H9 (cell line): ENCODE measurements at places on chromosomes 16 and 17. TPM values are rescaled to one million over a fixed set of nuclear protein-coding genes. Genes with fewer than 3 reads are reported as not detected.
A peak's percentile ranks its signal among the peaks of the same experiment; 100 is the strongest.

RAB11FIP4 gene
- 25.7 and 26.1 TPM in 2 replicates for total RNA-seq

DNA sequence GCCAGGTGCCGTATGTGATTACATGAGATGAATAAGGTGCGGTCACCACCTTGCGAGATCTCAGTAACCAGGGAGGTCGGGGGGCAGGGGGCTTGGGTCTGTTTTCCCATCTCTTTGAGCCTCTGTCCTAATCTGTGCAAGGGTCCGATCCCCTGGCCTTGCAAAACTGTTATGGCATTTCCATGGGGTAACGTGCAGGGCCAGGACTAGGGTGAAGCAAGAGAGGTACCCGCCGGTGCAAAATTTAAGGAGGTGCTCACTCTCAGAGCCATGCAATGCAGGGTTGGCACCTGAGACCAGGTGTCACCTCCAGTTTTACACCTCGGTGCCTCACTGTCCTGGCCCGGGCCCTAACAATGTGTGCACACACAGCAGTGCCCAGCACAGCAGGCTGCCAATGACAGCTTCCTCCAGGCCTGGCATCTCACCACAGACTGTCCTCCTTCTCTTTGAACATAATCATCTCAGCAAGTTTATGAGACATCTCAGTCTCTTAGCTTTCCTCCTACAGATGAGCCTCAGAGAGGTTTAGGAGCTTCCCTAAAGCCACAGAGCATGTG is 43.6 kb downstream of the C16orf95 start:
- H3K4me3 ChIP-seq: no peak overlapping the region
- H3K27me3 ChIP-seq: no peaks in the 10 kb centered on the region
- no peak overlapping the region for H3K27ac ChIP-seq

MARVELD3 gene
- total RNA-seq: 25.2 and 27.0 TPM in 2 replicates

DNA sequence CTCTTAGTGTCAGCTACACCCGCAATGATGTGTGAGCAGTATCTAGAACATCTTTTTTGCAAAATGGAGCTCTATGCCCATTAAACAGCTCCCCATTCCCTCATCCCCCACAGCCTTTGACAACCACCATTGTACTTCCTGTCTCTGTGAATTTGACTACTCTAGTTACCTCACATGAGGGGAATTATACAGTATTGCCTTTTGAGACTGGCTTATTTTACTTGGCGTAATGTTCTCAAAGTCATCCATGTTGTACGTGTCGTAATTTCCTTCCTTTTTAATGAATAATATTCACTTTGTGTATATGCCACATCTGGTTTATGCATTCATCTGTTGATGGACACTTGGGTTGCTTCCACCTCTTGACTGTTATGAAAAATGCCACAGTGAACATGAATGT is 23.2 kb upstream of the CCL22 start:
- H3K27ac ChIP-seq: no peak overlapping the region
- no peak overlapping the region for H3K4me3 ChIP-seq
- H3K27me3 ChIP-seq: no peaks in the 10 kb centered on the region
- no peak for DNase-seq

GRCh38 chr16:6204945-6205344 is 1107.3 kb upstream of the EEF2KMT start:
- no peak for DNase-seq
- no peak overlapping the region for H3K27ac ChIP-seq
- no peak overlapping the region for H3K4me3 ChIP-seq
- peaks cover 2% of the 10 kb centered on the region; the same call in 1 of the 2 replicates for H3K4me1 ChIP-seq
- H3K27me3 ChIP-seq: no peaks in the 10 kb centered on the region

- no peak overlapping the region for H3K4me3 ChIP-seq
- peaks cover 18% of the 10 kb centered on the region; the same call in 1 of the 2 replicates for H3K36me3 ChIP-seq
- no peak overlapping the region for H3K27ac ChIP-seq
Measured at GRCh38 chr16:55487048-55487803, 8.2 kb downstream of the MMP2 start.

DNA sequence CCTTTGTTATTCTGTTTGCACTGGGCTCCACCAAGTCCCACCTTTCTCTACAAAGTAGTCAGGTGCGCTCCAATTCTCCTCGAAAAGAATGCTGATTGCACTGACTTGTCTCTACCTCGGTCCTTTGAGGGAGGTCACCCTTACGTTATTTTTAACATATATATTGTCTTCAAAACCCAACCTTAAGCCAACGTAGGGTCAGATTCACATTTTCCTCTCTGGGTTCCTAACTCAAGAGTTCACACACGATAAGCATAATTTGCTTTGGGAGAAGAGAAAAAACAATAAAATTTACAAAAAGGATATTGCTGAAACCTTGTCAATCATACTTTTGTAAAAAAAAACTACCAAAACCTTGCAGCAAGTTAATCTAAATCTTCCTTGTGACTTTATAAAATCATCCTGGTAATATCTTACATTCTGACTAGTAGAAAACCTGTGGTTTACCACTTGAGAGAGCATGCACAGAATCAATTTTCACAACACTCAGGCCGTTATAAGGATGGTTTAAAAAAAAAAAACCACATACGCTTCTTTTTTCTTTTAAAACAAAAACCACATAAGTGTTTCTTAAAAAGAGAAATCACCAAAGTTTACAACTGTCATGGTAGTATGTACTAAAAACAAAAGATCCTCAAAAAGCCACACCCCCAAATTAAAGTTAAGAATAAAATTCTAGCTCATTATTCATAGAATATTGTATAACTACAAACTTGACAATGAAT is 72.2 kb upstream of the TRAP1 start:
- peaks cover 54% of the 10 kb centered on the region for H3K36me3 ChIP-seq
- H3K27me3 ChIP-seq: no peaks in the 10 kb centered on the region
- no peaks in the 10 kb centered on the region for H3K4me1 ChIP-seq

DNA sequence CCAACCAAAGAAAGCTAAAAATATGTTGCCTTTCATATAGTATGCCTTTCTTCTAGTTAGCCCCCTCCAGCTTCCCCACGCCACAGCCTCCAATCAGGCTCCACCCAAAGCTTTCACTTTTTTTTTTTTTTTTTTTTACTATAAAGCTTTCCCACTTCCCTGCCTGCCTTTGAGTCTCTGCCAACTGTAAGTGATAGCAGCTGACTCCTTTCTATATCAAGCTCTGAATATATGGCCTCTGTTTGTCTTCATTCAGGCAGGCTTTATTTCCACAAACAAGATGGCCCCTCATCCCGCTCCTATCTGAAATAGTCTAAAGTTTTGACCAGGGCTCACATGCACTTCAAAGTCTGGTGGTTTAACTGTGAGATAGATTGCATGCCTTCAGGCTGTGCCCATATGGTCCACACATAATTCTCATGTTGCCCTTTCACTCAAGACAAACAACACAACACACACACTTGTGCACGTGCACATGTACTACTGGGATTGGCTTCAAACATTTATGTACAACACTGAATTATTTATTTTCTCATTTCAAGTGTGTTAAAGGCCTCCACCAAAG is 39.8 kb upstream of the DYNLRB2 start:
- H3K27me3 ChIP-seq: no peaks in the 10 kb centered on the region
- no peak for DNase-seq
- no peaks in the 10 kb centered on the region for H3K36me3 ChIP-seq
- no peak overlapping the region for H3K4me3 ChIP-seq

DNA sequence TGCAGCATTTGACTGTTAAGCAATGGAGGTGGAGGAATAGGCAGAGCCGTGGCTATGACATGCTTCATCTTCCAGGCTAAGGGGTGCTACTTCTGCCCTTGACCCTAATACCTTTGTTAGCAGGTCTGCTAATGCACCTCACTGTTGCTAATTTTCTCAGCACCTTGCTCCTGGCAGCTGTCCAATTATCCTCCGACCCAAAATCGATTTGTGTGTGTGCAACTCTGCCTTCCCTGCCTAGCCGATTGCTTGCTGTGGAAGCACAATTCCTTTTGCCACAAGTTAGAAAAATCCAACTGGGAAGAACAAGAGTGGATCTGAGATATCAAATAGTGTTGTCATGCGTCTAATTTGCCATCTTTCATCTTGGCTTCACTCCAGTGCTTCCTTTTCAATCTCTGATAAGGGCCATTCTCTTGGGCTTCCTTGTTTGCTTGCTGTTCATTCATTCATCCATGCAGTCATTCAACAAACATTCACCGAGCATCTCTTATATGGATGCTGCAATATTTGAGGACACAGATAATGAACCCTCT is 422.8 kb downstream of the RBFOX1 start:
- no peak for DNase-seq
- no peaks in the 10 kb centered on the region for H3K27me3 ChIP-seq
- no peak overlapping the region for H3K27ac ChIP-seq
- no peaks in the 10 kb centered on the region; the same call in 2 of the 3 replicates for H3K36me3 ChIP-seq

DNA sequence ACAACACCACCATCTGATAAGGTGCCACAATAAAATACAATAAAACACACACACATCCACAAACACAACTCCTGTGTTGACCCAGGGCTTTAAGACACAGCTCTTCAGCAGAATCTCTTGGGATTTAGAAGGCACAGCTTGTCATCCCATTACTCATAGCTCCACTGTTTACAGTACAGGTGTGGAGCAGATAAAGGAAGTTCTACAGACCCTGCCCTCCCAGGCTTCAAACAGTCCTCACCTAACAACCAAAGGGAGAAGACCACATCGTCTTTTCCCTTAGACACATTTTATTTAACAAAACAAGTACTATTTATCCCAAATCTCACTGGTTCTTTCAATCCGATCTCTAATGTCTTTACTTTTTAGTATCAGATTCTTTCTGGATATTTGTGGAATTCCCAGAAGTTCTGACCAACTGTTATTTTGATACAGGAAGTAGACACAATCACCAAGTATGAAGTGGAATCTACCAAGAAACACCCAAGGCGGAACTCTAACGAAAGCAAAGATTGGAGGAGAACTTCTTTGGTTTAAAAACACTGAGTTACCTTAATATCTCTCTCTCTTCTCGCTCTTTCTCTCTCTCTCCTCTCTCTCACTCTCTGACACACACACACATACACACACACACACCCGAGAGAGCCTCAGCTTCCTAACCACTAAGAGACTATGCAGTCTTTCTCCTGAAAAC is 46.1 kb downstream of the CYTH1 start:
- DNase-seq: no peak
- no peaks in the 10 kb centered on the region for H3K4me1 ChIP-seq
- no peaks in the 10 kb centered on the region for H3K36me3 ChIP-seq
- H3K4me3 ChIP-seq: no peak overlapping the region
- no peaks in the 10 kb centered on the region for H3K27me3 ChIP-seq

GRCh38 chr17:82121660-82122629 is 23.9 kb upstream of the FASN start:
- no peak for DNase-seq
- H3K4me3 ChIP-seq: no peak overlapping the region
- no peaks in the 10 kb centered on the region for H3K36me3 ChIP-seq
- no peak overlapping the region for H3K27ac ChIP-seq
- H3K27me3 ChIP-seq: no peaks in the 10 kb centered on the region

DNA sequence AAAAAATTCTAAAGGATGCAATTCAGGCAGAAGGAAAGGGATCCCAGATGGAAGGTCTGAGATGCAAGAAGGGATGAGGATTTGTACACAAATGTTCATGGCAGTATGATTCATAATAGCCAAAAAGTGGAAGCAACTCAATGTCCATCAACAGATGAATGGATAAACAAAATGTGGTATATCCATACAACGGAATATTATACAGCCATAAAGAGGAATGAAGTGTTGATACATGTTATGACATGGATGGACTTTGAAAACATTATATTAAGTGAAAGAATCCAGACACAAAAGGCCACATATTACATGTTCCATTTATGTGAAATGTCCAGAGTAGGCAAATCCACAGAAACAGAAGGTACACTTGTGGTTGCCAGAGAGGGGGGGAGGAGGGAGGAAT is 23.9 kb upstream of the GPATCH8 start:
- H3K4me1 ChIP-seq: no peaks in the 10 kb centered on the region

DNA sequence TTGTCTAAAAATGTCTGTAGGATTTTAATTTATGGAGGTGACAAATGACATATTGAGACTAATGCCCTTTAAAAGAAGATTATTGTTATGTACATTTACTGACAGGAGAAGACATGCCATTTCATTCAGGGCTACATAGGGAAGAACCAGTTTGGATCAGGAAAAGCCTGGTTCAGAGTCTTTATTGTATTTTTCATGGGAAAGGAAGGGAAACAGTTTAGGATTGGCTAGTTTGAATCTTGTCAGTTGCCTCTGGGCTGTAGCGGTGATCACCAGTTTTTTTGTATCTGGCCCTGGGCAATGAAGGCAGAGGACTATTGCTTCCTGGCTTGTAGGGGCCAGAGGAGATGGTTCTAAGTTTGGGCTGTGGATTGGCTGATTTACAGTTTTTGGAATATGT is 31.8 kb downstream of the NSRP1 start:
- no peak overlapping the region for H3K4me3 ChIP-seq
- H3K36me3 ChIP-seq: peaks cover 11% of the 10 kb centered on the region
- no peak overlapping the region for H3K27ac ChIP-seq
- no peaks in the 10 kb centered on the region for H3K4me1 ChIP-seq
- DNase-seq: no peak

DNA sequence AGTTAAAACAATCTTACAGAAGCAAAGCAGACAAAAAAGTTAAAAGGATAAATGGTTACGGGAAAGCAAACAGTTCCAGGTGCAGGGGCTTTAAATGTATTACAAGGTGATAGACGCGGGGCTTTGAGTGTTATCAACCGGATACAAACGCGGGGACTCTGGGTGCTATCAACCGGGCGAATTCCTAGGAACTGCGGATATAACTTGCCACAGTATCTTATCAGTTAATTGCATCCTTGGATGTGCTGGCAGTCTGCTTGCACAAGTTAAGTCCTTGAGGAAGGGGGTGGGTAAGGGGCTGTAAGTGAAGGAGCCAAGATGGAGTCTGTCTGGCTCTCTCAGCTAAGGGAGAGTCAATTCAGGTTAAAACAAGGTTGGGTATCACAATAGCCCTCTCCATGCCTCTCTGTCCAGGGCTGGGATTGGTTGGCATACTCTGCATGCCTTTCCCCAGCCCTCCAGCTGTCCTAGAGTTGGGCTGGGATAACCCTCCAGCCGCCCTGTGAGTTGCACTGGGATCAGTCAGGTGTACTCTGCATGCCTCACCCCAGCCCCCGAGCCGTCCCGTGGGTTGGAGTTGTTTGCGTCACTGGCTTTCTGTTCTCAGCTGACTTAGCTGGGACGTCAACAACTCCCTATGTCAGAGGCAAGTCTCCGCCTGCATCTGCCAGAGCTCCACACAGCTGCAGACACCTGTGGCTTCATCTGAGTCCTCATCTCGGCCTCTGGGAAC is 40.9 kb downstream of the TMEM235 start:
- H3K36me3 ChIP-seq: no peaks in the 10 kb centered on the region
- no peaks in the 10 kb centered on the region; the same call in 1 of the 2 replicates for H3K27me3 ChIP-seq
- DNase-seq: peak; percentile 79

SCGB1C2 gene
- total RNA-seq: not detected in 2 replicates

RGS11 gene
- 2.9 and 3.4 TPM in 2 replicates for total RNA-seq

GRCh38 chr16:29674188-29674587 is 4.8 kb upstream of the QPRT start:
- H3K4me3 ChIP-seq: no peak overlapping the region
- H3K36me3 ChIP-seq: no peaks in the 10 kb centered on the region
- H3K27ac ChIP-seq: no peak overlapping the region
- no peaks in the 10 kb centered on the region for H3K27me3 ChIP-seq

GRCh38 chr16:42691-43090 is 10.7 kb downstream of the POLR3K start:
- H3K4me3 ChIP-seq: no peak overlapping the region
- no peak for DNase-seq
- no peak overlapping the region for H3K27ac ChIP-seq
- no peaks in the 10 kb centered on the region for H3K4me1 ChIP-seq
